Activated CD4-positive, alpha-beta memory T cell treated with anti-CD3 and anti-CD28 coated beads for 36 hours (primary cell): ENCODE measurements at places on chromosomes 1 and 21. TPM values are rescaled to one million over a fixed set of nuclear protein-coding genes. Genes with fewer than 3 reads are reported as not detected.

DNA sequence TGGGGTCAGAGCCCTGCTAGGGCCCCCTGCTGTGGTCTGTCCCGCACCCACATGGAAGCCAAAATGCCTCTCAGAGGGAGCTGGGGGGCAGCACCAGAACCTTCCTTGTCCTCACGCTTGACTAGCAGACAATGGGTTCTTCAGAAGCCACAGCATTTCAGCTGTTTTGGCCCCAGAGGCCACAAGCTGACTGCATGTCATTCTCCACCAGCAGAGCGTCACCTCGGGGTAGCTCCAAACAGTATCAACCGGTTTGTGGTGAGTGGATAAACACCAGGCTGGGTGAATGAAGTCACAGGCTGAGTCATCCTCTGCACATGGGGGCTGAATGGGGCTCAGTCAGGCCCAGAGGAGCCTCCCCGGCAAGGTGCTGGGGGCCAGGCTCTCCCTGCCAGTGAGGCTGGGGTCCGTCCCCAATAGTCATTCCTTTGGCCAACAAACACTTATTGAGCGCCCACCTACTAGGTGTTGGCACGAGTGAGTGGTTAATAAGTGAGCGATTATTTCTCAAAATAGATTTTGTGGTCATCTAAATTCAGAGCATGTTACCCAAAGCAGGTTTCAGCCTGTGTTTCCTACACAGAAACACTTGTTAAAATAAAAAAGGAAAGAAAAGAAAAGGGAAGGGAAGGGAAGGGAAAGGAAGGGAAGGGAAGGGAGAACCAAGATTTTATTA, 9.1 kb downstream of the OLIG1 start:
- DNase-seq, result peak; percentile 46

DNA sequence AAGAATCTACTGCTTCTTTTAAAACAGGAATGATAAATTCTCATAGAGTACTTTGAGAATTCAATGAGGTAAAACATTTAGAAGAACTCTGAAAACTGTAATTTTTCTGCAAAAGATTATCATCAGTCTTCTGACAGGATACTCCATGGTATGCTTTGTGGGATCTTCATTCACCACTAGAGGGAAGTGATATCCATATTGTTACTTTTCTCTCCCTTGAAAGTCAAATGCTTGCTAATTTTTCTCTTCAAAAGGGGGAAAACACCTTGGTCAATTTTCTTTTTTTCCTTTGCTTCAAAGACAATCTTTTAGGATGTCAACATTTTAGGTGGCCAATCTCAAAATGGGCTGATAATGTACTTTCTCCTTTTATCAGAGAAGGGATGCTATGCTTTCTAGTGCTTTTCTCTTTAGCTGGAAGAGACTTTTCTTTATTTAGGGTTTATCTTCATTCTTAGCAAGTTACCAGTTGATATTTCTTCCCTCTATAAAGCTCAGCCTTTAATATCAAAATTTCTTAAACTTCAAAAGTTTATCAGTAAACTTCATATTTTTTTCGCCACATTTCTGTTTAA, 95.5 kb downstream of the NEGR1 start:
- no peak for DNase-seq

GRCh38 chr1:113479713-113480676, 89.7 kb downstream of the MAGI3 start:
- no peak for DNase-seq

PPM1J gene
- 0.69 TPM for total RNA-seq

KRTAP19-1 gene
- total RNA-seq, result not detected

- no peak for DNase-seq
Measured at GRCh38 chr1:219296430-219297355, 123.0 kb downstream of the LYPLAL1 start.

KRTAP10-12 gene
- not detected for total RNA-seq

- DNase-seq, result no peak
Measured at GRCh38 chr1:240827786-240828185, 215.8 kb upstream of the GREM2 start.

DNA sequence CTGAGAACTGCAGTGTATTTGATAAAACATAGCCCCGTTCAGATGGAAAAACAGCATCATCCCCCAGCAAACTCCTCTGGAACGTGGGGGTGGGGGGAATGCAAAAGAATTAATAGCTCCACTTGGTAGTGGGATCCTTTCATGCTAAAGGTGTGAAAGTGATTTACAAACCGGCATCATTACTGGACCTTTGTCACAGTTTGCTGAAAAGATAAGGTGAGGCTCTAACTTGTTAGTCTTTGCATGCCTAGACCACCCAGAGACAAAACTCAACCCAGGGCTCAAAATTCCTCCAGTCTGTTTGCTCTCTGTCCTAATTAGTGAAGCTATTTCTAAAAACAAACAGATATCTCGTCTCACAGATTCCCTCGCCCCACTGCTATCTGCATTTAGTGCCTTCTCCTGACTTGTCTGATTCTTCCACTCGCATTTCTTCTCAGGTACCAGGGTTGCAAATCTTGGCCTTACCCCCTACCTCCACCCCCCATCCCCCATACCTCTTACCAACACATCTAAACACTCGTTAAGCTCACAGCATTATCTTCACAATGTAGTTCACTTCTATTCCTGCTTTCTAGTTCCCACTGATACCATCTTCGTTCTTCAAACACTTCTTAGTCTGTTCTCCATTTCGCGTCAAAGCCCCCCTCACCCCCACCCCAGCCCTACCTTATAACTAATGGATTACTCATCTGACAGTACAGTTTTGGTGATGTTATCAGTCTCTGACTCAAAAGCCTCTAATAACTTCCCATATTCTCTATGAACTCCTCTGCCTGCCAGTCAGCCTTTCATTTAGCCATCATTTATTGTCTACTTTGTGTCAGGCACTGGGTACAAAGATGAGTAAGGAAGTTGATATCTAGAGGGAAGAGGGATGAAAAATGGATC, 11.8 kb downstream of the IER5 start:
- DNase-seq, result peak; percentile 53

TSPAN2 gene
- 2.5 TPM for total RNA-seq

DNA sequence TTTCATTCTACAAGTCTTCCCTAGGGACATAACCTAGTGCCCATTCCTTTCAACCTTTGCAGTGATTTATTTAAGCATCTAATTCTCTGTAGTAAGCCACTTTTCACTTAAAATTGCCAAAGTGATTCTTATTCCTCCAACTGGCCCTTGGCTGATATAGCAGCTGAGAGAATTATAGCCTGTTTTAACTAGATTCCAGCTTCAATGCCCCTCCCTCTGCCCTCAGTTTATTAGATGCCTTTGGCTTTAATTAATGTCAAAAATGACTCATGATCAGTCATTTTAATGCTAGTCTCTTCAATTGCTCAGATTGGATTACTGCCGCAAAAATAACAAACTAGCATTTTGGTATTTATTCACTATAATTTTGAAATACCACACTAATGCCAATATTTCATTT, 145.4 kb upstream of the KCTD3 start:
- no peak for DNase-seq

DNA sequence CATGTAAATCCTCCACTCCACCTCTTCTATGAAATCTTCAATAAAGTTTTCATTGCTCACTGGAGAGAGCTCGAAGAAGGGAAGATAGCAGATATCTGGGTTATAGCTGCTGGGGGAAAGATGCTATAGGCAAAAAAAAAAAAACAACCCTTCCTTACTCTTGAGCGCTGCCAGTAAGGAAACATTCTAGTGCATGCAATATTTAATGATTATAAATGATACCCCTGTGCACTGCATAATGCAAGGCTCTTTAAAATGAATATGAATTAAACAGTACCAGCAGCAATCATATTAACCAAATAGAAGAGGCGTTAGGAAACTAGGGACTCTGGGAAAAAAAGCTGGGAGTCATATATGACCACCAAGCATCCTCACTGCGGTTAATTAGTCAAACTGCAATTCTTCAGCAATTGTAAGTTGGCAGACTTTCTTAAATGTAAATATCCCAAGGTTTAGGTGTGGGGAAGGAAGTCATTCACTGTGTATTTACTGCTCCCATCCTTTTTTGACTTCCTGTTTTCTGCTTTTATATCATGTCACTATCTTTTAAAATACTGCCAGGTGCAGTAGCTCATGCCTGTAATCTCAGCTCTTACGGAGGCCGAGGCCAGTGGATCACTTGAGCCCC, 3.7 kb upstream of the DMRTB1 start:
- no peak for DNase-seq

DNA sequence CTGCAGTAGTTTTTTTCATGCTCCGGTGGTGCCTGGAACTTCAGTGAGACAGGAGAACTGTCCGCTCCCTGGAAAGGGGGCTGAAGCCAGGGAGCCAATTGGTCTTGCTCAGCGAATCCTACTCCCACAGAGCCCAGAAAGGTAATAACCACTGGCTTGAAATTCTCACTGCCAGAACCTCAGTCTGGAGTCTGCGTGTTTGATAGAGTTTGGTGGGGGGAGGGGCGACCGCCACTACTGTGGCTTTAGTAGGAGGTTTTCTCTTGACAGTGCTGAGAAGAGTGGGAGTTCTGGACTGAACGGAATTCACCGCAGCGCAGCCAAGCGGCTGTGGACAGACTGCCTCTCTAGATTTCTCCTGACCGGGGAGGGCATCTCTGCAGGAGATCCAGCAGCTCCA, 8.0 kb upstream of the OR2M3 start:
- DNase-seq, result no peak

DNA sequence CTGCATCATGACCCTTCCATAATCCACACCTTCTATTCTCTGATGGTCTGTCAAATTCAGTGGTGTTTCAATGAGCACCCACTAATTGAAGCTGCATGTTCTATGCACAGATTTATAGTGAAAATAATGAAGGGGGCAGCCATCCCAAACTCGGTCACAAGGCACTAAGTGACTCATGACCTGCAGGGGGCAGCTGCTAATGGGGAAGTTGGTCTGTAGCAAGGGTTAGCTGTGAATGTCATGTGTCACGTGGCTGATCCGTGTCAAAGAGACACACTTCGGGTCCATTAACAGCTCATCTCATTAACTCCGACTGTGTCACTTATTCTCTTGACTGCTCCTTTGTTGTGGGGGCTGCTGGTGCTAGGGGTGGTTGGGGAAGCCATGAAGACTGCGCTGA, 306.6 kb downstream of the PCP4 start:
- no peak for DNase-seq

DNA sequence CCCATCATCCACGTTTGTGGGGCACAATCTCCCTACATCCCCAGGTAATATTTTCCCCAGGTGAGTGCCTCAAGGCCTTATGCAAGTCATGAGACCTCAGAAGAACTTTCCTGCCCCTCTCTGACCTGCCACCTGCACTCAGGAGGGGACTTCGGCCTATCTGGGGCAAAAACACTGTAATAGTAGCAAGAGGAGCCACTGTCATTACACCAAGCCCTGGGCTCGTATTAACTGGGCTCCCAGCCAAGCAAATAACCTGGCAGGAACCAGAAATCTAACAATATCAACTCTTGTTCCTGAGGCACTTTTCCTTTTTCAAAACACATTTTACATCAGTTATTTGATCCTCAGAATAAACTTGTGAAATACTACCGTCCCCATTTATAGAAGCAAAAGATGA, 30.9 kb downstream of the LAMB3 start:
- no peak for DNase-seq

DNA sequence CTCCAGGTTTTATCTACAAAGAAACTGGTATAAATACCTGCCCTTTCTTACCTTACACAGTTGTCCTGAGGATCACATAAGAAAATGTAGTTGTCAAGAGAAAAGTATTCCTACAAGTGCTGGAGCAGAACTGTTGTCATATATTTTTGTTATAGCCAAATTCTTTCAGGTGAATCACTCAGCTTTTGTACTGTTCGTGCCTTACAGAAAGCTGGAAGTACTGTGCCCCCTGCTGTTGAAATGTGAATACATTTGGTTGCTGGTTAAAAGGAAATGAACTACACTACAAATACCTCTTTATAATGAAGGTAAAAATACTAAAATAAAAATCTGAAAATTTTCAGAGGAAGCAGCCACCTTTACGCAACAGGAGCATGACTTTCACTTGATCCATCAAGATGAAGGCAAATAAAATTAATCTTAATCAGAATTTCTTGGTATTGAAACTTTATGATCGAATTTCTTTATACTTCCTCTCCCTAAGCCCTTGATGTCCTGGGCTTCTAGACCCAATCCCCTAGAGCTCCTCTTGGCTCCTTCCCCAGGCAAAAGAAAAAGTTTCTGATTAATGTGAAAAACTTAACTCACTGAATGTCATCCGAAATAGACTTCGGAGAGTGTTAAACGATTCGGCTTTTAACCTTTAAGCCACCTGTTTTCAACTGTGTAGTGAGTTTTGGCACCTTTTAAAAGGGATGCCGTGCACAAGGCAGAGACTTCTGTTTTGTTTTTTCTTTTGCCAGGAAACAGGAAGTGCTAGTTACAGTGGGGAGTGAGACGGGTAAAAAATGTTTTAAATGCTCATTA, 12.5 kb downstream of the CHML start:
- DNase-seq, result peak; percentile 36

DNA sequence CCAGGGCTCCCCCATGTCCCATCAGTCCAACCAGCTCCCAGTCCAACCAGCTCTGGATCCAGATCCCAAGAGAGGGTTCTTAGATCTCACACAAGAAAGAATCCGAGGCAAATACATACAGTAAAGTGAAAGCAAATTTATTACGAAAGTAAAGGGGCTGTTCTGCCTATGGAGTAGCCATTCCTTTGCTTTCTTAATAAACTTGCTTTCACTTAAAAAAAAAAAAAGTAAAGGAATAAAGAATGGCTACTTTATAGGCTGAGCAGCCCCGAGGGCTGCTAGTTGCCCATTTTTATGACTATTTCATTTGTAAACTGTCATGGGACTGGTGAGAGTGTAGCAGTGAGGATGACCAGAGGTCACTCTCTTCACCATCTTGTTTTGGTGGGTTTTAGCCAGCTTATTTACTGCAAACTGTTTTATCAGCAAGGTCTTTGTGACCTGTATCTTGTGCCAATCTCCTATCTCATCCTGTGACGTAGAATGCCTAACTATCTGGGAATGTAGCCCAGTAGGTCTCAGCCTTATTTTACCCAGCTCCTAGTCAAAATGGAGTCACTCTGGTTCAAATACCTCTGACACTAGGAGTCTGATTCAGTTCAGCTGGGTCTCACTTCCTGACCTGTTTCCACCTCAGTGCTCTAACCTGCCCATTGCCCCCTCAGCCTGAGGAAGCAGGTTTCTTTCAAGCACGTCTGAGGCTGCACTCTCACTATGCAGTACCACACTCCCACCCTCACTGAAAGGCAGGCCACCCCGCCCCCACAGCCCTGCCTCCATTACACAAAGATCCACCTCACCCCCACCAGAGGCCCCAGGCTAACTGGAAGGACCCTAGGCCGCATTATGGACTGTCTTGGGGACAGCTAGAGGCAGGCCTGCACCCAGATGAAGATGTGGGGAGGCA, 26.5 kb upstream of the ATP2B4 start:
- DNase-seq, result no peak

GRCh38 chr1:63980740-63981407, 207.1 kb downstream of the ROR1 start:
- DNase-seq, result no peak

RAB3GAP2 gene
- 46.5 TPM for total RNA-seq

TBX15 gene
- total RNA-seq, result not detected
